ENCODE measurements at places on chromosomes 3 and 15.

GRCh38 chr15:35748105-35748504 is 202.1 kb upstream of the DPH6 start:
- DNase-seq: no peak

GRCh38 chr3:118809696-118810498 is 224.7 kb downstream of the IGSF11 start:
- DNase-seq: no peak

DNA sequence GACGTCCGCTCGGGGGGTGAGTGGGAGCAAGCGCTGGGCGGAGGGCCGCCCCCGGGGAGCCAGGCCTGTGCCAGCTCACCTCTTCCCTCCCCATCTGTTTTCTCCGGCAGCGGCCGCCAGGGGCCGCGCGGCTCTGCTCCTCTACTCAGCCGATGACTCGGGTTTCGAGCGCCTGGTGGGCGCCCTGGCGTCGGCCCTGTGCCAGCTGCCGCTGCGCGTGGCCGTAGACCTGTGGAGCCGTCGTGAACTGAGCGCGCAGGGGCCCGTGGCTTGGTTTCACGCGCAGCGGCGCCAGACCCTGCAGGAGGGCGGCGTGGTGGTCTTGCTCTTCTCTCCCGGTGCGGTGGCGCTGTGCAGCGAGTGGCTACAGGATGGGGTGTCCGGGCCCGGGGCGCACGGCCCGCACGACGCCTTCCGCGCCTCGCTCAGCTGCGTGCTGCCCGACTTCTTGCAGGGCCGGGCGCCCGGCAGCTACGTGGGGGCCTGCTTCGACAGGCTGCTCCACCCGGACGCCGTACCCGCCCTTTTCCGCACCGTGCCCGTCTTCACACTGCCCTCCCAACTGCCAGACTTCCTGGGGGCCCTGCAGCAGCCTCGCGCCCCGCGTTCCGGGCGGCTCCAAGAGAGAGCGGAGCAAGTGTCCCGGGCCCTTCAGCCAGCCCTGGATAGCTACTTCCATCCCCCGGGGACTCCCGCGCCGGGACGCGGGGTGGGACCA is 632 bp upstream of the CRELD1 start:
- DNase-seq: peak; percentile 36

GRCh38 chr3:98846101-98846500 is 55.4 kb downstream of the DCBLD2 start:
- DNase-seq: no peak

DNA sequence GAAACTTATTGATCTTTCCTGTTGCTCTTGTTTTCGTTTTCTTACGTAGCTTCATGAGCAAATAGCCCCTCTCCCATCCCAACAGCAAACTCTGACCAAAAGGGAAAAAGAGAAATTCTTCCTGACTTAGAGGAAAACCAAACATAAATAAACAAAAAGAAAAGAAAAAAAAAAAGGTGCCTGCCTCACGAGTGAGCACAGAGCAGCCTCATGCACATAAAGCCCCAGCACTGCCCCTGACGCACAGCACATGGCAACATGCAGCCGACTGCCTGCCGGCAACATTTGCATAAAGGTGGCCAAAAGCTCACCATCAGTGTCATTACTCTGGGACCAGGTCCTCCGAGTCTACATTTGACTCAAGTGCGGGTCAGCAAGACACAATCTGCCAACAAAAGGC is 6.4 kb downstream of the POC1A start:
- DNase-seq: no peak

DNA sequence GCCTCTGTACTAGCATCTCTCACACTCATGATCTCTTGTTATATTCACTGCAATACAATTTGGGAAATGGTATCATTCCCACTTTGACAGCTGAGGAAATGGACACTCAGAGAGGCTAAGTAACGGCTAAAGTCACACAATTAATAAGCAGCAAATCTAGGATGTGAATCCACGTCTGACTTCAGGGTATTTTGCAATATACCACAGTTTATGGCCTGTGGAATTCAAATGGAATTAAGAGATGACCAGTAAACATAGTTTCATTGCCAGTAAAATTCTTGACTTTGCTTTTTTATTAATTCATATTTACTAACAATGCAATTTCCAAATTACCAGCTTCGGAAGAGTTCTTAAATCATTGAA is 61.1 kb downstream of the CCNL1 start:
- DNase-seq: no peak

- DNase-seq: no peak
Measured at GRCh38 chr3:177041021-177041729, 156.1 kb downstream of the TBL1XR1 start.

DNA sequence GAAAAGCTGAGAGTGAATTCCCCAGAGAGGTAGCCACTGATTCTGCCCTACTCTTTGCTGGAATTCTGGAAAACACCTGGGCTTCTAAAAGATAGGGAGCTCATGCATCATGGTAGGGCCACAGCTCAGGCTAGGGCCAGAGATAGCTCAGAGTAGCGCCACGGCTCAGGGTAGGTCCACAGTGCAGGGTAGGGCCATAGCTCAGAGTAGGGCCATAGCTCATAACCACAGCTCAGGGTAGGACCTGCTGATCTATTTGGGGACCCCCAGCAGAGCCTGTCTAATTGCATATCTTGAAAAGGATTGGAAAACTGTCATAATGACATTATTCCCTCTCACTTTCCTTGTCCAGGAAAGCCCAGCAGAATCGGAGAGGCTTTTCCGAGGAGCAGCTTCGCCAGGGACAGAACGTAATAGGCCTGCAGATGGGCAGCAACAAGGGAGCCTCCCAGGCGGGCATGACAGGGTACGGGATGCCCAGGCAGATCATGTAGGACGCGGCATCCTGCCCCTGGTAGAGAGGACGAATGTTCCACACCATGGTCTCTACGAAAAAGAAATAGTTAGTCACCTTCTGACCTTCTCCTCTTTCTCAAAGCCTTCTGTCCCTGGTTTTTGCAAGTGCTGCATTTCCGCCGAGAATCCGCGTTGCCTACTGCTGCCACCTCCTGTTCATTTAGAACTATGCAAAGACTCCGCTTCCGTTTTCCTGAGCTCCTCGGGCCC is 14.5 kb downstream of the TAGLN3 start:
- DNase-seq: no peak

GRCh38 chr3:186605561-186606545 is 7.0 kb upstream of the AHSG start:
- DNase-seq: no peak

DNA sequence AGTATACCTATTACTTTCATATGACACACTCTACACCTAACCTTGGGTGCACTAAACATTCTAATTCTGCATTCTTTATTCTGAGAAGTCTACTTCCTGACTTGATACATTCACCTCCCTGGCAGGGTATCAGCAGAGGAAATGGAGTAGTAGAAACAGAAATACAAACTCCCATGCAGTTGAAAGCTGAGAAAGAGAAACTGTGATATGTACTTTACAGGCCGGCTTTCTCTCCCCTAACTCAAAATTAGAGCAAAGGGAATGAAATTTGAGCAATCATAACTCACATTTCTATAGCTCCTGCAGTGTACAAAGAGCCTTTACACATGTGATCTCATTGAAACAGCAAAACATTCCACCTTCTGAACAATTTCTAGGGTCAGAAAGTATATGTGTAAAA is 135.5 kb upstream of the COL8A1 start:
- DNase-seq: no peak

DNA sequence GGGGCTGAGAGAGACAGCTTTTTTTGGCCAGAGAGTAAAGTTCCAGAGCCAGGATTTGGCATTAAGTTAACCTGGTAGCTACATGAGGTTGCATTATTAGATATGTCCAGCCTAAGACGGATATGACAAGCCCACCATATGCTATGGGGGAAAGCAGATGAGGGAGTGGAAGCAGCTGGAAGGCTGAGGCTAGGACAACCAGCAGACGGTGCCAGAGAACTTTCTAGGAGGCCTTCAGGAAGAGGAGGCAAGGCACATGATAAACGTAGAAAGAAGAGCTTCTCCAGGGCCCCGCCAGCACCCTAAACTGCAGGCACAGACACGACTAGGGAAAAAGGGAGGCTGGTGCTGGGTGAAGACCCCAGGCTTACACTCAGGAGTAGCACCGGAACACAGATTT is 87.0 kb downstream of the CTNNB1 start:
- DNase-seq: no peak

DNA sequence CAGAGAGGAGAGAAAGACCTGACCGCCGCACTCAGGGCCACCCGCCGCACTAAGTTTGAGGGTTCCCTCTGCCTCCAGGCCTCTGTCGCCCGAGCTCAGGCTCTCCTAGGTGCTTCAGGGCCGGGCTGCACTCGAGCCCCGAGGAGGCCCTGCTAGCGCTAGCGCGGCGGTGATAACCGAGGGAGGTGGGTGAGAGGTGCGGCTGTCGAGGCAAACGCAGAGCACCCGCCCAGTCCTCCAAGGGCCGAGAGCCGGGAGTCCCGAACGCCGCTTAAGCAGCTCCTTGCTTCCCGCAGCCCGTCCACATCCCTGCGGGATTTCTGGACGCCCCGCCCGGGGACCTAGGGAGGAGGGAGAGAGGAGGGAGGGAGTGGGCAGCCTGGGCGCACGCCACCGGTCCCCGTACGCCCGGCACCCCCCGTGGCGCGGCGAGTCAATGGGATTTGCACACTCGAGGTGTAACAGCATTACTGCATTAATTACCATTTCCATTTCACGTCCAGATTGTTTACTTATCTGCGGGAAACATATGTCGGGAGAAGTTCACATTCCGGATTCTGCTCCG is 6.8 kb downstream of the SOX14 start:
- DNase-seq: no peak

DNA sequence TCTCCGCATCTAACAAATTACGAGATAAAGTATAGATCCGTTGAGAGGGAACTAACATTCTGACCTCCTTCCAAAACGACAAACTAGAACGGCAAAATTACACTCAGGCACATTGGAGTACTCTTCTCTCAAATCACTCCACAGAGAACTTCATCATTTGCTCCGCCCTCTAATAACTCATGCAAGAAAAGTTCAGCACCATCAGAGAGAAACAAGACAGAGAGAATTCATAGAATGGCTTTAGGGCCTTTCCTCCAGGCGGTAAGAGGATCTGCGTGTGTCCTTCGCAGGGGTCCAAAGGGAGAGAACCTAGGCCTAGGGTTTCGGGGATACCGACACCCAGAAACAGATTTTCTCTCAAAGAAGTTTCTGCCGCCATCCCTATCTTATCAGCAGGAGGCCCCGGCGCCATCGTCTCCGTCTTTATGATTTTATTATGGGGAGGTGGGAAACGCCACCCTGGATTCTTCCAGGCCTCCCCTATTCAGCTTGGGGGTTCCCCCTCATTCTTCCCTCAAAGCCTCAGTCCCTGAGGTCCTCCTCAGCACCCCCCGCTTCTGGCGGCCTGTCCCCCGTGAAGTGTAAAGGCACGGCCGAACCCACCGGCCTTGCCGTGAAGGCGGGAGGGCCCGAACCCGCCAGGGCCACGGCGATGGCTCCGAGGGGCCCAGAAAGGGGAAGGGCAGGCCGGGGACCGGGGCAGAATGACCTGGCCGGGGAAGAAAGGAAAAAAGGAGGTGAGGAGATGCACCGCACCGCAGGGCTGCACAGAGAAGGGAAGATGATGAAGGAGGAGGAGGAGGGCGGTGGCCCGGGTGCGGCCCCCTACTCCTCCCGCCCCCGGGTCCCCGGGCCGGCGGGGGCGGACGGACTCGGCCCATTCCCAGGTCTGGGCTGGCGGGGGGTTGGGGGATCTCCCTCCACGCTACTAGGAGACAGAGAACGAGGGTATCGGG is 768 bp downstream of the UBXN7 start:
- DNase-seq: no peak

DNA sequence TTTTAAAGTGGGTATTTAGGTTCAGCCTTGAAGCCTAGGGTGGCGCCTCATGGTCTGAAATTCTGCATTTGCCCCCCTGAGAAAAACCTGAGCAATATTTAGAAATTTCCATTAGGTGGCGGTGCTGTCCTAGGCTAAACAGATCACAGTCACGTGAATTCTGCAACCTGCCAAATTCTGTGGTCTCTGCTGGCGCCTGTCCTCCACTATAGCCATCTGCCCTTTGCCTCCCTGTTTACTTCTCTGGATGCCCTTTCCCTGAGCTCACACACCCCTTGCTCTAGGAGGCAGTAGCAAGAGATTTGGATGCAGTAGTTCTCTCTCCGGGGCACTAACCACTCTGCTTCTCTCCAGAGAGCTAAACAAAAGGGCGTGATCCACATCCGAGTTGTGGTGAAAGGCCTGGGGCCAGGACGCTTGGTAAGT is 9.1 kb downstream of the MRPS11 start:
- DNase-seq: no peak

GRCh38 chr3:169172535-169172934 is 491.0 kb downstream of the MECOM start:
- no peak for DNase-seq

DNA sequence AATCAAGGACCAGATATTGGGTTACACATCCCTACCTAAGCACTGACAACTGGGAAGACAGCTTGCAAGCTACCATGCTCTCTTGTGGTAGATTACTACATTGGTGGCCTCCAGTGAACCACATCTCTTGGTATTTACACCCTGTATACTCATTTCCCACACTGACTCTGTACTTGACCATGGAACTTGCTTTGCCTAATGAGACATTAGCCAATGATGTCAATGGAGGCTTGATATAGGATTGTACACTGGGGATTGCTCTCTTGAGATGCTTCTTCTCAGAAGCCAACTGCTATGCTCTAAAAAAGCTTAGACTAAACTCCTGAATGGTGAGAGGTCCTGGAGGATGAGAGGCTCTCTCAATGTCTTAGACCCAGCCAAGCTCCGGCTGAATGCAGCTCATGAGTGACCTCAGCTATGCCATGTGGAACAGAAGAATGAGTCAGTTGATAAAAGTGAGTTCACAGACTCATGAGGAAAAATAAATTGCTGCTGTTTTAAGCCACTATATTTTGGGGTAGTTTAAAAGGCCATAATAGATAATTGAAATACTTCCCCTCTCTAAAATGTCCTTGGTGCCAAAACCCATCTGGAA is 61.5 kb upstream of the GALNT15 start:
- DNase-seq: no peak

GRCh38 chr3:65060904-65061303 is 373.1 kb upstream of the ADAMTS9 start:
- DNase-seq: no peak

DNA sequence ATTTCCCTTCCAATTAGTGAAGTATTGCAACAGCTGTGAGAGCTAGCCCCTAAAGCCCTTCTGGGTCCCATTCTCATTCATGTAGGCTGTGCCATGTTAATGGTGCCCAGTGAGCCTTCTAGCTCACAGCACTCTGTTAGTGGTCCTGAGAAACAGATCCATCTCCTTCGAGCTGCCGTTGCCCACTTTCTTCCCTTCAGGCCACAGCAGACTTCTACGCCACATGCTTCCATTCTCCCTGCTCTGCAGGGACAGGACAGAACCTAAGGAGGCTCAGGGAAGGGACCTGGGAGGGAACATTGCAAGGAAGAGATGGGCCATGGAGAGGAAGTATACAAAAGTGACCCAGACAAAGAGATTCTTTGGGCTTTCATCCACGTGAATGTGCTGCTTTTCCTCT is 11.7 kb upstream of the STARD5 start:
- DNase-seq: no peak

- no peak for DNase-seq
Measured at GRCh38 chr15:92853222-92853621, 46.9 kb upstream of the CHD2 start.

GRCh38 chr3:64276131-64276530 is 50.9 kb upstream of the PRICKLE2 start:
- DNase-seq: no peak
